ENCODE measurements at places on chromosomes 13 and 19.

DNA sequence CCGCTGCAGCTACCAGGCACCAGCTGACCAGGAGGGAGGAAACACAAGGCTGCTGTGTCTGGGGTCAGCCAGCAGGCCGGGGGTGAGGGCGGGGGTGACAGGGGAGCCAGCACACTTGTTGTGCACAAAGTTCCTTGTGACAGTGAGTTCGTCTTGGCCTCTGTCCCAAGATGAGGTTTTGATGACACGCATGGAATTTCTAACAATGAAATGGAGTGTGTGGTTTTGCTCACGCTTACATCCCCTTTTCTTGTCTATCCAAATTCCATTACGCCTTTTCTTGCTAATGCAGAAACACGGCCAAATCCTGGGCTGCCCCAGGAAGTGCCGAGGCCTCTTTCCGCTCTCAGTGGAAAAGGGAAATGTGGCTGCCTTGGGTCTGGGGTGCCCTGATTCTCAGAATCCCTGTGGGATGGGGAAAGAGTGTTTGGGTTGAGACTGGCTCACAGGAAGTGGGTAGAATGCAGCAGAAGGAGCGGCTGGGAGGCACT, 73.8 kb downstream of the GADD45B start:
- no peak for DNase-seq

DNA sequence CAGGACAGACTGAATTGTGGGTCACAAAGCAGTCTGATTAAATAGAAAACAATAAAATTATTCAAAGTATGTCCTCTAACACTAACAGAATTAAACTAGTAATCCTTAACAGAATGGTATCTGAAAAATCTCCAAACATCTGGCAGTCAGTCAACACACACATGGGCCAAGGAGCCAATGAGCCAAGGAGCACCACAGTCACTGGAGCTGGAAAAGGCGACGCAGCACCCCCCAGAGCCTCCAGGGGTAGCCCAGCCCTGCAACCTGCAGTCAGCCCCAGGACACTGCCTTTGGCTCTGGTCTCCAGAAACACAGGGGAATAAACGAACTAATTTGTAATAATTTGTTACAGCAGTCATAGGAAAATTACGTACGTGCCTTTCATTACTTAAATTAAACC, 12.3 kb downstream of the TUBGCP3 start:
- DNase-seq, result no peak

DNA sequence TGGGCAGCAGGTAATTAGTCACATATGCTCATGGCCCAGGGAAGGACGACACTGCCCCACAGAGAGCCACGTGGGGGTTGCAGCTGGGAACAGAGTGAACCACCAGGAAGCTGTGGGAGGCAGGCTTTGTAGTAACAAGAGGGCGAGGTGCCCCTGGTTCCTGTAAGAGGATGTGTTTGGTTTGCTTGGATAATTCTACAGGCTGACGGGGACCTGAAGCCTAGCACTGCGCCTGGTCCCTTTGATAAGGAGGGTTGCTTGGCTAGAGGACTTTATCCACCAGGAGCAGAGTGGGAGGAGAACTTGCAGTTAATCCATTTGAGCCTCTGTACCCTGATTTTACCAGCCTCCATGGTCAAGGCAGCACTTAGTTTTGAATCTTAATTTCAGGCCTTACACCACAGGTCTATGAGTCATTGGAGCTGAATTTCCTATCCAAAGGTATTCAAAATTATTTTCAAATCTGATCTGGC, 67.4 kb upstream of the CLDN10 start:
- DNase-seq, result no peak

DNA sequence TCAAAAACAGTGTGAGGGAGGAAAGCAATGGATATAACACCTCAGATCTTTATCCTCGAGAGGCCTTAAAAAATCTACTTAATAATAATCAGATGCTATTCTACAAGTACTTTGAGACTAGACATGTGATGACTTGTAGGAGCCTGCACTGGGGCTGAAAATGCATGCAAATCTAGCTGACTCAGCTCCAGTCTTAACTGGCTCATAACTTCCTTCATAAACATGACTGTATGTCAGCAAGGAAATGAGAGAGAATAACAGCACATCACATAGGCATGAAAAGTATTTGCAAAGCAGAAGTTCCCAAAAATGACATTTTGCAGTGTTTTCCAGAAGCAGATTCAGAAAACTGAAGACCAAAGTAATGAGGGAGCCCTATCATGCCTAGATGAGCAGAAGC, 38.1 kb downstream of the PSG5 start:
- no peak for DNase-seq

DNA sequence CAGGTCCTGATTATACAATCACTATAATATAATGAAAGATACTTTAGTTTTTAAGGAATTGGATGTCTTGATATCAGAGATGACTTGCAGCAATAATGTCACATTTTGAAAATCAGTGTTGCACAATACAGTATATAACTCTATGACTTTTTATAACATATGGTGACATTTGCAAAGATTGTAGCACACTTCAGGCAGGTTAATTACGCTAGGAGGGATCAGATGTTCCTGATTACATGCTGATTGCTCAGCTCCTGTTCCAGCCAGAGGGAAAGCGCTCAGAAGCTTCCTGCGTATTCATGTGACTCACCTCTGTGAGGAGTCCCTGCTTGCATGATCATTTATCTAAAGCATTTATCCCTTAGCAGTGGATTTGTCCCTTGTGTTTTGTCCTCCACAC, 265.6 kb downstream of the GPC5 start:
- no peak for DNase-seq

DNA sequence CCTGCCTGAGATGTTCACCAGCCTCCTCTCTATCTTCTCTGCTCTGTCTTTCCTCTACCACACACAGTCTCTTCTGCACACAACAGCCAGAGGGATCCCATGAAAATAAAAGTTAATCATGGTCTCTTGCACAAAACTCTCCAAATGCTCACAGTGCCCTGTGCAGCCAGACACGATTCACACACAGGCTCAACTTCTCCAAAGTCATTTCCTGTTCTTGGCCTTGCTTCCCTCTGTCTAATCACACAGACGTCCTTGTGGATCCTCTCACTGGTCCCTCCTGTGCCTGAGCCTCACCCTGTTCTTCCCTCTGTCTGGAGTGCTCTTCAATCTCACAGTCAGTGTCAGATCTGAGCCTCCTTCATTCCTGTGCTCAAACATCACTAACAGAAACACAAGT, 7.8 kb downstream of the SIGLEC12 start:
- no peak for DNase-seq

DNA sequence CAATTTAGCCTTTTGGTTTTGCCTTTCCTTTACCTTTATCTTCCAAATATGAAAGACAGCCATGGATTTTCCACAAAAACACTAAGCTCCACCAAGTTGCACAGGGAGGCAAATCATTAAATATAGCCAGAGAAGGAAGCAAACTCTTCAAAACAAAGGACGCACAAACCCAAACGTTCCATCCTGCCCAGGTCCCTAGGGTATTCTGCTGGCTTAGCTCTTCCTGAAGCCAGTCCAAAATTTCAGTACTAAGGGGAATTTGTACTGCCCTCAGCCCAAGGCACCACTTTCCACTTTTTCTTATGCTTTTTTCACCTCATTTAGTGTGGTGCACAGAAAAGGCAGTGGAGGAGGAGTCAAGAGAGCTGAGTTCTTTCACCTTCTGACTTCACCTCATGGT, 169.9 kb downstream of the FLT1 start:
- DNase-seq, result no peak

DNA sequence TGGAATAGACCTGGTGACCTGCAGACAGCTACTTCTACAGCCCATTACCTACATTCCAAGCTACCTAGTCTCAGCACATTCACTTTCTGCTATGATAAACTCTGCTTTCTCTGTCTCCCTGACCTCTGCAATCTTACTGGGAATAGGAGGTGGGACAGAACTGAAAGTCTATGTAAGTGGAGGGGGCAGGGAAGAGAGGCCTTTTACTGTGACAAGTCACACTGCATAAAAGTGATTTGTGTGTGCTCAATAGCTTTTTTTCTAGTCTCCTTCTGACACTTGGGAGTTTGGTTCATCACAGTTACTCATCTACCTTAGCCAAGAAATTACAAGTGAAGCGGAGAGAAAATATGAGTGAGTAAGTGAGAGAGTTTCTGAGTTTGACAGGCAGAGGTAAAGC, 322.4 kb downstream of the OLFM4 start:
- DNase-seq, result no peak

DNA sequence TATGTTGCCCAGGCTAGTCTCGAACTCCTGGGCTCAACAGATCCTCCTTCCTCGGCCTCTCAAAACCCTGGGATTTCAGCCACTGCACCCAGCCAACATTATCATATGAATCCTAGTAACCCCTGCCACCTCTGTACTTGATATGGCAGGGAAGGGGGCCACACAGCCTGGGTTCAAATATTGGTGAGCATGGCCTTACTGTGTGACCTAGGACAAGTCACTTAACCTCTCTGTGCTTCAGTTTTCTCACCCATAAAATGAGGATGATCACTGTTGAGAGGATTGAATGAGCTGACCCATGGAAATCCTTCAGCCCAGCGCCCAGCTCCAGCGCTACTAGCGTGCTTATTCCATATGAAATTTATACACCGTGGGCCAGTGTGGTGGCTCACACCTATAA, 3.6 kb upstream of the COMP start:
- no peak for DNase-seq

DNA sequence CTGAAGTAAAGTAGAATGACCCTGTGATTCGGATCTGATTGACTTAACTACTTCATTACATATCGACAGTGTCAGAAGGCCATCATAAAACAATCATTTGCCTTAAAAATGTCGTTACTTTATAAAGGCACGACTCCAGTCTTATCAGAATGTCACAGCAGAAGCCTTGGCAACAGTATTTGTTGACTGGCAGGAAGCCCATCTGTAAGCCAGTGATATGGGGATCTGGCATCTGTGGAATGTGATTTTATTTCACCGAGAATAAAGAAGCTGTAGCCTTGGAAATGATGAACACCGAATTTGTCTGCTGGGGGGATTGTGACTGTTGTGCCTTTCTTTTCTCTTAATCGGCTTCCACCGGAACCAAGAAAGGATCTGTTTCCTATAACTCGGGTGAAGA, 362.5 kb downstream of the TDRD3 start:
- no peak for DNase-seq

GRCh38 chr19:29193155-29193554, 19.8 kb downstream of the UQCRFS1 start:
- DNase-seq, result no peak

- no peak for DNase-seq
These were observed 758 bp upstream of the ZNF888 start for GRCh38 chr19:52923778-52924593.

GRCh38 chr13:39023761-39024160, 14.1 kb downstream of the PROSER1 start:
- no peak for DNase-seq

DNA sequence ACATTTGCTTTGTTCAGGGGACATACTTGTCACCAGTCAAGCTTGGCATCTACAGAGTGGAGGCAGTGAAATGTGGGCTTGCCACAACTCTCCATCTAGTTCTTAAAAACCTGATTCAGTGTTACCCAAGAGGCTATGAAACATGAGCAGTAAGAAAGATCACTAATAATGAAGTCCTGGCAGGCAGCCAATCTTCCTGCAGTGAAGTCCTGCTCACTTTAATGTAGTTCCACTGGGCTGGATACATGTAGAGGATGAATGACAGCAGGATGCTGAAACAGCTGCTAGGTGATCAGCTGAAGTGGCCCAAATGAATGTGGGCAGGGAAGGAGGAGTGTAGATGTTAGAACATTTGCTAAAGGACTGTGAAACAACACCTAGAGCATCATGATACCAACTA, 1213.1 kb downstream of the OLFM4 start:
- no peak for DNase-seq

- no peak for DNase-seq
These were observed 17.7 kb upstream of the PTPRS start for GRCh38 chr19:5358173-5358800.

DNA sequence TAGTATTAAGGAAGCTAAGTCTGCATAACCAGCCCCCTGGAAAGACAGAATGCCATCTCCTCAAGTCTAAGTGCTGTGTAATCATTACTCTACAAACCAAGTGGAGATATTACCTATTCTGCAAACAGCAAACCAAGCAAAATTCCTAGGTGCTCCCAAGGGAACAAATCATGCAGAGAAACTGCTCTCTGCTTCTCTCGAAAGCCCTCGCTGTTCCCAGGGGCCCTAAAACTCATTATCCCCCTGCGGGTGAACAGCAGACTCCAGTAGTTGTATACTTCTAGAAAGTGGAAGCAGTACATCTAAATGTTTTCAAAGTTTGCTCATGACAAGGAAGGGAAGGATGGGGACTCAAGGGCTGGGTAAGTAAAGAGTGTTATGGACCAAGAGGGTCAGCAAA, 3.2 kb downstream of the DLEU7 start:
- no peak for DNase-seq

- no peak for DNase-seq
These were observed 27.8 kb upstream of the TDRD3 start for GRCh38 chr13:60369242-60369641.

GRCh38 chr19:31269425-31270127, 79.7 kb downstream of the TSHZ3 start:
- no peak for DNase-seq

GRCh38 chr13:22945321-22946226, 235.2 kb upstream of the SGCG start:
- no peak for DNase-seq

DNA sequence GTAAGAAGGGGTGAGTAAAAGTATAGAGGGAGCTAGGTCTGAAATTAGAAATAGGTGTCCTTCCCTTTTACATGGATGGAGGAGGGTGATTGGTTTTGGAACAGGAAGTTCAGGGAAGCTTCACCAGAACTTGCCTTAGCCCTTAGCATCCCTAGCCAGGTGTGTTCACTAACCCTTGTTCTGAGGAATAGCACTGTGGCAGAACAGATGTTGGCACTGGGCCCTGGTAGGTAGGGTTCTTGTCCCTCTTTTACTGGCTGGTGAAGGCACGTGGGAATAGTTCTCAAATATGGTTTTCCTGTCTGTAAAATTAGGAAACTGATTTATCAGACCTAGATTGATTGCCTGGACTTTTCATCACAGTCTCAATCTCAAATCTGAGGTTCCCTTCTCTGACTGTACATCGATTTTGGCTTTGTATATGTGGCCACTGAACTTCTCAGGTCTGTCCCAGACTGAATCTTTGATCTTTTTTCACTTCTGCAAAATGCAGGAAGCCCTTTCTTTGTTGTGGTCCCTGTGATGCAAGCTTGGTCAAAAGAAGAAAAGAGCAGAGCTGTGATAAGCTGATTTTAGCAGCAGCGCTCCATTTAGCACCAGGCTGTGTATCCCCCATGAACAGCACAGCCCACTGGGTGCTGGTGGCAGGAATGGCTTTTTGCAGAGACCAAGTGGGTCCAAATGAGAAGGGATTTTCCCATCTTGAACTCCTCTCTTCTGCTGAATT, 86.2 kb upstream of the HTR2A start:
- no peak for DNase-seq
